ENCODE measurements at places on chromosomes 7 and 10. TPM values are rescaled to one million over a fixed set of nuclear protein-coding genes. Genes with fewer than 3 reads are reported as not detected.

DNA sequence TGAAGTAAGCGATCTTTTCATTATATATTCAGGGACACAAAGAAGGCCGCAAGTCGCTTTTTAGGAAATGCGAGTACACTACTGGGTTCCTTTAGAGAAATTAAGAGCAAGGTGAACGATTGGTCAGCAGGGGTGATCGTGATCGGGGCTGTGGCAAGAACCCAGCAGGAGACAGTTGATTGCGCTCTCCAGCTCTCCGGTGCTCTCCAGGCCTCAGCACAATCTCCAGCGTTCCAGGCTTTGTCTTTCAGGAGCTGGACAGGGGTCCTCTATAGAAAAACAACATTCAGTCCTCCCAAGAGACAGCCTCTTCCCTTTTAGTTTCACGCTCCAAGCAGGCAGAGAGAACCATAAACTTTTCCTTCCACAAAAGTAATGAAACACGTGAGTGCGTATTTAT is 170.5 kb upstream of the KLF6 start:
- H3K36me3 ChIP-seq = peaks cover 1% of the 10 kb centered on the region
- H3K27ac ChIP-seq = no peak overlapping the region
- no peak for DNase-seq
- H3K4me1 ChIP-seq = peaks cover 22% of the 10 kb centered on the region
- no peaks in the 10 kb centered on the region for H3K27me3 ChIP-seq
- no peak overlapping the region for H3K4me3 ChIP-seq

DNA sequence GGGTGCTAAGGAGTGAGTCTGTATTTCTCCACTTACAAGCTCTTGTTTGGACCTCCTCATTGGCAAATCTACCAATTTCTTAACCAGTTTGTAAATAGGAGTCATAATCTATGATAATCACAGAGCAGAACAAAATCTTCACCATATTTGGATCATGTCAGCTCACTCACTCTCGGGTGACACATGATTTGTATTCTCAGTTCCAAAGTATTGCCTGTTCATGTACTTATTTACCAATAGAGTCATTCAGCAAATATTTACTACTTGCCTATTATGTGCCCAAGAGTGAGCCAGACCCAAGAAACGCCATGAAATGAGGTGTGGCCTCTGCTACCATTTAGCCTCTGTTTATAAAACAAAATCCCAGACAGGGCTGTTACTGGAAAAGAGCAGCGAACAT is 114.8 kb downstream of the TSPAN12 start:
- no peak overlapping the region for H3K27ac ChIP-seq
- no peaks in the 10 kb centered on the region for H3K36me3 ChIP-seq
- H3K4me3 ChIP-seq = no peak overlapping the region
- peaks cover 5% of the 10 kb centered on the region for H3K27me3 ChIP-seq
- no peaks in the 10 kb centered on the region for H3K4me1 ChIP-seq

- no peak overlapping the region for H3K27ac ChIP-seq
- DNase-seq = no peak
- no peak overlapping the region for H3K4me3 ChIP-seq
- peaks cover 2% of the 10 kb centered on the region for H3K36me3 ChIP-seq
- peaks cover 47% of the 10 kb centered on the region for H3K27me3 ChIP-seq
- no peaks in the 10 kb centered on the region for H3K4me1 ChIP-seq
Observed at GRCh38 chr10:118870467-118871243, 115.9 kb upstream of the CACUL1 start.

GRCh38 chr10:6624392-6624791 is 44.3 kb upstream of the PRKCQ start:
- no peak overlapping the region for H3K27ac ChIP-seq
- no peak overlapping the region for H3K4me3 ChIP-seq
- no peaks in the 10 kb centered on the region for H3K36me3 ChIP-seq
- no peak for DNase-seq
- peaks cover 21% of the 10 kb centered on the region for H3K4me1 ChIP-seq

GRCh38 chr10:117441361-117441760 is 66.1 kb upstream of the PDZD8 start:
- no peaks in the 10 kb centered on the region for H3K4me1 ChIP-seq
- H3K4me3 ChIP-seq = no peak overlapping the region
- no peak overlapping the region for H3K27ac ChIP-seq

DNA sequence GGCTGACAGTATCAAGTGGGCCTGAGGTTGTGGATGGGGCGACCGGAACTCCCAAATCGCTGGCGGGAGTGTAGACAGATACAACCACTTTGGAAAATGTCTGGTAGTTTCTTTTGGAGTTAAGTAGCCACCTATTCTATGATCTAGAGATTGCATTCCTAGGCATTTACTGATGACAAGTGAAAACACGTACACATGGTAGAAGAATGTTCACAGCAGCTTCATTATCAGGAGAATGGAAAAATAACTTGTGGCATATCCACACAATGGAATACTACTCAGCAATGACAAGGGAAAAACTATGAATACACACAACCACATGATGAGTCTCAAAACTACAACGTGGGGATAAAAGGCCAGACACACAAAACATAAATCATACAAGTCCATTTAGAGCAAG is 146.0 kb downstream of the MYOF start:
- no peak overlapping the region for H3K27ac ChIP-seq
- H3K36me3 ChIP-seq = no peaks in the 10 kb centered on the region
- no peak for DNase-seq
- no peak overlapping the region for H3K4me3 ChIP-seq

GRCh38 chr7:27587429-27587828 is 75.3 kb downstream of the HIBADH start:
- H3K36me3 ChIP-seq = no peaks in the 10 kb centered on the region
- no peak overlapping the region for H3K27ac ChIP-seq
- no peak for DNase-seq
- H3K4me1 ChIP-seq = no peaks in the 10 kb centered on the region
- H3K4me3 ChIP-seq = no peak overlapping the region

DNA sequence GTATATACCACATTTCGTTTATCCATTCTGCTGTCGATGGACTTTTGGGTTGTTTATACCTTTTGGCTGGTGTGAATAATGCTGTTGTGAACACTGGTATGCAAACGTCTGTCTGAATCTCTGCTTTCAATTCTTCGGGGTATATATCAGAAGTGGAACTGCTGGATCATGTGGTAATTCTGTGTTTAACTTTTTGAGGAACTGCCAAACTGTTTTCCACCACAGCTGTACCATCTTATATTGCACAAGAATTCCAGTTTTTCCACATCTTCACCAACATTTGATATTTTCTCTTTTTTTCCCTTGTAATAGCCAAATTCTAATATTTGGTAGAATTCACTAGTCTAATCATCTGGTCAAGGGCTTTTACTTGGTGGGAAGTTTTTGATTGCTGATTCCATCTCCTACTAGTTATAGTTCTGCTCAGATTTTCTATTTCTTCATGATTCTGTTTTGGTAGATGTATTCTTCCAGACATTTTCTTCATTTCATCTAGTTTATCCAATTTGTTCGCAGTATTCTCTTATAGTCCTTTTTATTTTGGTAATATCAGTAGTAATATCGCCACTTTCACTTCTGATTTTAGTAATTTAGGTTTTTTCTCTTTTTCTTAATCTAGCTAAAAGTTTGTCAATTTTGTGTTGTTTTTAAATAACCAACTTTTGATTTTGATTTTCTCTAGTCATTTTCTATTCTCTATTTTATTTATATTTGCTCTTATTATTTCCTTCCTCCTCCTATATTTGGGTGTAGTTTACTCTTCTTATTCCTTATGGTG is 271.2 kb downstream of the ZEB1 start:
- H3K36me3 ChIP-seq = peaks cover 12% of the 10 kb centered on the region
- no peak for DNase-seq
- no peak overlapping the region for H3K27ac ChIP-seq

DNA sequence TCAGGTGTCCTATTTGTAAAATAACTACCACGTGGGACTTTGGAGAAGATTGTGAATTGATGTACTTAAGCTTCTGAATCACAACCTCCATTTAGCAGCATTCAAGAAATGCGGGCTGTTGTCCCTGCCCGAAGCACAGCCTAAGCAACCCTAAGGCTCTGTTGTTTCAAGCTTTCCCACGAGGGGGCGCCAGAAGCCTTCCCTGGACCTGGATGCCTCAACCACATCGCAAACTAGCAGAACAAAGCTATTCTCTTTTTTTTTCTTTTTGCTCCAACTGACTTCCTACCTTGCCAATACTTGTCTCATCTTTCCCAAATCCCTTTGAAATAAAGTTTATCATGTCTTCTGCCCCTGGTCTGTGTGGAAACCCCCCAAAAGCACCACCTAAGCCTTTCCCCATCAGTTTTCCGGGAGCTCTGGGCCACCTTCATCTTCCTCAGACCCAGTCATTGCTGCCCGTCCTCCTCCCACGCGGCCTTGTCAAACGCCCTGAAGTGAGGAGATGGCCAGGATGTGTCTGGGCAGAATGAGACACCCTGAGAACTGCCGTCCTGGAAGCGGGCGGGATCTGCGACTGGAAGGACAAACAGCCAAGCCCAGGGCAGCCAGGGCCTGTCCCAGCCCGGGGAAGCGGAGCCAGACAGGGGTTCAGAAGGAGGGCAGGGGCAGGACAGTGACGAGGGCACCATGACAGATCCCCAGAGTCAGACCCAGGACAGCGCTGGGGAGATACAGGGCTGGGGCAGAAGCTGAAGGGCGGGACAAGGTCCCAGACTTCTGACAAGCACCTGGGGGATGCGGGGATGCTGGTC is 112.7 kb downstream of the SLIT1 start:
- peak; percentile 83 for DNase-seq
- H3K4me3 ChIP-seq = no peak overlapping the region
- no peak overlapping the region for H3K27ac ChIP-seq
- peaks cover 13% of the 10 kb centered on the region for H3K4me1 ChIP-seq
- peaks cover 47% of the 10 kb centered on the region for H3K27me3 ChIP-seq

The CCL26 gene
- not detected for total RNA-seq

All from activated T-cell treated with anti-CD3 and anti-CD28 coated beads, Interleukin-2, amount 50 U/mL, for 72 hours (primary cell).